Caco-2 (cell line): ENCODE measurements at places on chromosomes 11 and 22. TPM values are rescaled to one million over a fixed set of nuclear protein-coding genes. Genes with fewer than 3 reads are reported as not detected.

GRCh38 chr11:62103986-62104385 is 19.8 kb upstream of the INCENP start:
- H3K27ac ChIP-seq = no peak overlapping the region
- no peaks in the 10 kb centered on the region for H3K27me3 ChIP-seq
- DNase-seq = no peak
- H3K4me3 ChIP-seq = no peak overlapping the region

Gene C11orf52
- total RNA-seq = 14.4 and 14.8 TPM in 2 replicates

GRCh38 chr22:45224988-45225731 is 15.5 kb downstream of the KIAA0930 start:
- DNase-seq = no peak
- H3K4me3 ChIP-seq = no peak overlapping the region
- no peaks in the 10 kb centered on the region for H3K36me3 ChIP-seq
- H3K27me3 ChIP-seq = no peaks in the 10 kb centered on the region
- no peak overlapping the region for H3K27ac ChIP-seq
- no peaks in the 10 kb centered on the region for H3K4me1 ChIP-seq

Gene ACRV1
- total RNA-seq = not detected in 2 replicates

DNA sequence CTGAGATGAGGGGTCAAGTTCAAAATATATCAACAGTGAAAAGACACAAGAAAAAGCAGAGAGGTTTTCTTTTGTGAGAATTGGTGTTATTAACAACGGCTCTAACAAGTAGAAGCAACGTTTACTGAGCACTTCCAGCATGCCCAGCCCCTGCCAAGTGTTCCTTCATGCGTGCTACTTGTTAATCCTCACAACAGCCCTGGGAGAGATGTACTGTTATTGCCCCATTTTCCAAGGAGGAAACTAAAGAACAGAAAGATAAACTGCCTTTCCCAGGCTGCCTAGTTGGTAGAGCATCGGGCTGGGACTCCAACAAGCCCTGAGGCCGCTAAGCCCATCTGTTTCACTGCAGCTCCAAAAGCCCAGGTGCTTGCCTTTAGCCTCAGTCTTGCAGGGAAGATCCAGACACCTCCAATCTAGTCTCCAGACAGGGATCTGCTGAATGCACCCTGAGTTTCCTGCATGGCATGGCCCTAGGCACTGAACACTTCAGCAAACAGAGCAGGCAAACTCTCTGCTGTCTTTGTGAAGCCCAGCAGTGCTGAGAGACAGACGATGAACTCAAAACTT is 25.5 kb downstream of the SPATA19 start:
- H3K27ac ChIP-seq = no peak overlapping the region
- no peak for DNase-seq
- H3K36me3 ChIP-seq = no peaks in the 10 kb centered on the region
- H3K27me3 ChIP-seq = no peaks in the 10 kb centered on the region

Gene RAG2
- total RNA-seq = not detected in 2 replicates
